ENCODE measurements at places on chromosomes 5 and 9. TPM values are rescaled to one million over a fixed set of nuclear protein-coding genes. Genes with fewer than 3 reads are reported as not detected.

DNA sequence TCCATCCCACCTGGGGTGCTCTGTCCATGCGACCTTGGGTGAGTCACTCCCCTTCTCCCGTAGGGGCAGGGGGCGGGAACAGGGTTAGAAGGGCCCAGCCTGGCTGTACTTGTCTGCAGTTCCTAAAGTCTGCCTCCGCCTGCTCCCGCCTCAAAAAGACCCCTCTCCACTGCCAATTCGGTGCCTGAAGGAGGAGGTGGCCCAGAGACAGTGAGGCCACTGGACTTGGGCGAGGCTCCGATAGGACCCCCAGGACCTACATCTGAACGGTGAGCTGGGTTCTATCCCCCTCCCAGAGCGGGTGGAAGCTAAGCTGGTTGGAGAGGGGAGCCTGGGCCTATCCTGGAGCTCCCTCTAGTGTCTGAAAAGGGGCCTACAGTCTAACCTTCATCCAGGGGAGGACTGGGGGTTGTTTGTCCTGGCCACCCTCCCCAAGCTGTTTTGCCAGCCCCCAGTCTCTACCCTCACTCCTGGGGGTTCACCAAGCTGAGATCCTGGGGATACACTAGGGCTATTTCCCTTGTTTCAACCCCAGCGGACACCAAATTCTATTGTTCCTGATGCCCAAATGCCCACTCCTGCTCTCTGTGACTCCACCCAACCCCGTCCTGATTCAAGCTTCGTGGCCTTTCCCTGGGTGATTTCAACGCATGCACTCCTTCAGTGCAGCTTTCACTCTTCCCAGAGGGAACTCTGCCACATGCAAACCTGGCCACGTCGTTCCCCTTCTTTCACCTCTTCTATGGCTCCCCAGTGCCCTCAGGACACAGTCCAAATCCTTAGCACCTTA, 6.1 kb upstream of the CRB2 start:
- no peak overlapping the region for H3K27ac ChIP-seq
- H3K36me3 ChIP-seq: no peaks in the 10 kb centered on the region
- no peak overlapping the region for H3K4me3 ChIP-seq

- H3K27ac ChIP-seq: no peak overlapping the region
- peaks cover 8% of the 10 kb centered on the region for H3K4me1 ChIP-seq
- H3K27me3 ChIP-seq: no peaks in the 10 kb centered on the region
- no peak overlapping the region for H3K4me3 ChIP-seq
- no peak for DNase-seq
These were observed 5.5 kb downstream of the ZNF354C start for GRCh38 chr5:179065703-179066102.

IL13 gene
- total RNA-seq: not detected

DNA sequence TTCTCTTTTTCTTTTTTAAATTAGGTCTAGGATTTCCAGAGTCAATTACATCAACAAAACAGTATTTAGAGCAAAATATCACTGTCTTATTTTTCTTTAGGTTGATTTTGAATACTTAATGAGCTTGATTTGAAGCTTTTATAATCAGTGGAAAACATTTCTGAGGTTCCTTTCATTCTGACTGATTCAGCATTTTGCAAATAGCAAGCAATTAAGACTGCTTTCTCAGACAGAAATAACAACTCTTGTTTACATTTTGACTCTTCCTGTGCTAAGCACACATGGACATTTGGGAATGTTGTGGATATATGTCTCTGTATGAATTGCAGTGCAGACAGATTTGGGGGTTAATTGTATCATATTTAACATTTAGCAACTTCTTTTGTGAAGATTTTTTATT, 22.2 kb upstream of the MCCC2 start:
- peaks cover 50% of the 10 kb centered on the region for H3K36me3 ChIP-seq
- no peaks in the 10 kb centered on the region for H3K4me1 ChIP-seq

DNA sequence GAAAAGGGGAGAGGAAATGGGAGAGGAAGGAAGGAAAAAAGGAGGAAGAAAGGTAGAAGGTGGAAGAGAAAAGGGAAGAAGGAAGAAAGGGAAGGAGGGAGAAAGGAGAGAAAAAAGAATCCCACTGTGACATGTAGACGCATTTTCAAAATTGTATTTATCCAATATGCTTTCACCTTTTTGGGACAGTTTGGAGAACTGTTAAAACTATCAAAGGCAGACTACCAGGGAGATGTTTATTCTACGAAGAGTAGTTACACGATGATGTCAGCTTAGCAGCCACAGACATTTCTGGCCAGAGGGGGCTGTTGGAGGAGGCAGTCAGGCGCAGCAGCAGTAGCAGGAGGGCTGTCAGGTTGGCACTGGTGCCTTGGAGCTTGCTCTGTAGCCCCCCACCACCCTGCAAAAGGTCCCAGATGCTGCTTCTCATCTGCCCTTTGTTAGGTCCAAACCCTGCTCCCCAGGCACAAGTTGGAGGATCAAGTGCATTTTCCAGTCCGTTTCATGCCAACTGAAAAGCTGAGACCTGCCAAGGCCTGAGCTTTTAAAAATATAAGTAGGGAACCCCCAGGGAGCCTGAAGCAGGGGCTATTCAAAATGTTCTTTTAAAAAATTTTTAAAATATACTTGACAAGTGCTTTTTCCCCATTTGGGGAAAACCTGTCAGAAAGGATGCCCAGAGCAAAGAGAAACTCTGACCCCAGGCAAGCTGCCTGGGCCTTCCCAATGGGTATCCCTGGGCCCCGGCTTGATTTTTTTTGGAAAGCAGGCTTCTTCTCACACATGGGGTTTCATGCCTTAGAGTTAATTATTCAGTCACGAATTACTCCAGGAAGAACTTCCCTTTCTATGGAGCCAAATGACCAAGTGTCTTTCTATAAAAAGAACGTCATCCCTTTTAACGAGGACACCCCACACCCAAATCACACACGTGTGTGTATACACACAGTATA, 203.3 kb downstream of the SLIT3 start:
- no peaks in the 10 kb centered on the region for H3K27me3 ChIP-seq
- no peak for DNase-seq
- H3K4me3 ChIP-seq: no peak overlapping the region
- no peak overlapping the region for H3K27ac ChIP-seq

Data from Peyer's patch (tissue), 4 donors.